ENCODE measurements at places on chromosomes 3 and 15.

GRCh38 chr3:196803891-196804468, 63.7 kb upstream of the SENP5 start:
- DNase-seq, result no peak

GRCh38 chr15:38300395-38300794, 47.8 kb downstream of the SPRED1 start:
- no peak for DNase-seq

- DNase-seq, result no peak
These were observed 30.1 kb downstream of the LAMP3 start for GRCh38 chr3:183132409-183132808.

GRCh38 chr3:127027811-127028548, 45.1 kb downstream of the PLXNA1 start:
- DNase-seq, result no peak

DNA sequence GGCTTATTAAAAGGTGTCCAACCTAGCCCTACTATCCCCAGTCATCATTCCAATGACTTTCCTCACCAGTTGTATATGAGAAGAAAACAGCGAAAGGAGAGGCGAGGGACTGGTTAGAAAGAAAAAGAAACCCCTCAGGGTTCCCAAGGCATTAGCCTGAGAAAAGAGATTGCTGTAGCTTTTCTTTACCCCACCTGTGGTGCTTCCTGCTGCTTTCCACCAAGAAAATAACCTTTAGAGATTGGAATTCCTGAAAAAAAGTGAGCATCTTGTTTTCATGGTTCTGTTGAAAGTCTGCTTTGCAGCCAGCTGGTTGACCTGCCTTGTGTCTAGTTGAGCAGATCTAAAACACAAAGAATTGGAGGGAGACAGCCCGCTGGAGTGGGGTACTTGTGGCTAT, 196.4 kb downstream of the CADPS start:
- DNase-seq, result no peak

GRCh38 chr3:73563896-73564582, 60.7 kb downstream of the PDZRN3 start:
- no peak for DNase-seq

DNA sequence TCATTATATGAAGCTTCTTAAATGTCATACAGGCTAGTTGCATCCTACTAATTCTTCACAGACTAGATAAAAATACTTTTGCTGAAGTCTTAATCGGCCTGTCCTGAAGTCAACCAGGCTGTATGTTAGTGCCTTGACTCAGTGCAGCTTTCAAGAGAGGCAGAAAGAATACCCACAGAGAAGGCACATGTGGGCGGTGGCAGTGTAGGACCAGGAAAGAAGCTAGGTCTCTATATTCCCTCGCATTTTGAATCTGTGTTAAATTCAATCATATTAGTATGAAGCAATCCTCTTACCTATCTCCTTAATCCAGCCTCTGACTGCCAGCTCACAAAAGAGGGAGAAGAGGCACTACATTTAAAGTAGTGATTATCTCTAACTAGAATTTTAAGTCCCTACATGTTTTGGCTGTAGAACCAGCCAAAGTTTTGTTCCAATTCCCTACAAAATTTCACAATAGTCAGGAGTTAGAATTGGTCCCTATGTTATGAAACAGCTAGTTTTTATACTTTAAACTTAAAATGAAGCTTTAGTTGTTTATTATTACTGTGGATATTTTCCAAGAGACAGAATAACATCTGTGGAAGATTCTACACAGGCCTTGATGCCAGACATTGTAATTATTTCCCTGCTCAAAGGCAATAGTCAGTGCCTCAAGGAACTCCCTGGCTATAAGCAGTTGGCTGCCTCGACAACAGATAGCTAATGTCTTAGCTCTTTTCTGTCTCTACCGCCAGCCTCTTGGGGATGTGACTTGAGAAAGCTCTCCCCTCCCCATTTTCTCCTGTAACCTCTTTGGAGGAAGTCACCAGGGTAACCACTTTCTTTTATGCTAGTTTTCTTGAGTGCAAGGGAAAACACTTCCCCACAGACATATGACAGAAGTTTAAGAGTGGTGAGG, 31.9 kb downstream of the CRTC3 start:
- DNase-seq, result no peak

DNA sequence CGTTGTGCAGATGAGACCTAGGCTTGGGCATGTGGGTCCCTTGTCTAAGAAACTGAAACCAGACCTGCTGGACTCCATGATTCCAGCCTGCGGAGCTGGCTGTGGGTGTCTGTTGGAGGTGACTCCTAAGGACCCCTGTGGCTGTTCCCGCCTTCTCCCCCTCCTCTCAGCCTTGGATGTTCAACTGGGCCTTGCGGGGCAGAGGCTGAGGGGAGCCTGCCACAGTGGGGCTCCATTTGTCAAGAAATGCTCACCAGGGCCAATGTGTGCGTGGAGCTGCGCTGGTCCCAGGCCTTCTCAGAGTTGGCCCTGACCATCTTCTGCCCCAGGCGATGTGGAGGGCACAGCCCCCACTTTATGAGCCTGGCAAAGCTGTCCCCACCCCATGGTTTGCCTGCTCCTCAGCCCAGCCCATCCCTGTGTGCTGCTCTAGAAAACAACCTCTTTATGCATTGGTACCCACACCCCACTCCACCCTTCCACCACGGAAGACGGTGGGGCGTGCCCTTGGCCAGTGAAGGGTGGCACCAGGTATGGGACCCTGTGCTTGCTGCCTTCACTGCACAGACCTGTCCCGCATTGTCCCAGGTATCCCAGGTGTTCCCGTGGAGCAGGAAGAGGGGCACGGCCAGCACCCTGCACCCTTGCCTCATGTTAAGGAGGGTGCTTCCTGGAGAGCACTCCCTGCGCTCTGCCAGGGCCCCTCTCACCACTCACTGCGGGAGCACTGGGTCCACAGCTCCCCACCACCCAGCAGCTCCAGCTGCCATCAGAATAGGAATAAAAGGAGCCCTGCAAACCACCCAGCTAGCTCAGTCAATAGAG, 7.9 kb downstream of the MESP2 start:
- no peak for DNase-seq

DNA sequence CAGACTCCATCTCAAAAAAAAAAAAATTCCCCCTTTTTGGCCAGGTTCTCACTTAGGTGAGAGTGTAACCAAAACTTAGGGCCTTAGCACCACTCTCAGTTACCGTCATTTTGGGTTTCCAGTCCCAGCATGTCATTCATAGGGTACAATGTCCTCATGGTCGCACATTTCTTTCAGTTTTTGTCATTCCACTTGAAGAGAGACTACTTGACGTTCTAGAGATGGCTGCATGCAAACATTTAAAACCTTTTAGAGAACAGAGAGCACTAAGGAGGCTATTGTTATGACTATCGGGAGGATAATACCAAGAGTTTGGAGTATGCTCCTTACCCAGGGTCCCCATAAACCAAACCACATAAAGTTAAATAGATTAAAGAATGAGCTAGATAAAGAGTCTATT, 37.9 kb upstream of the THUMPD3 start:
- no peak for DNase-seq

DNA sequence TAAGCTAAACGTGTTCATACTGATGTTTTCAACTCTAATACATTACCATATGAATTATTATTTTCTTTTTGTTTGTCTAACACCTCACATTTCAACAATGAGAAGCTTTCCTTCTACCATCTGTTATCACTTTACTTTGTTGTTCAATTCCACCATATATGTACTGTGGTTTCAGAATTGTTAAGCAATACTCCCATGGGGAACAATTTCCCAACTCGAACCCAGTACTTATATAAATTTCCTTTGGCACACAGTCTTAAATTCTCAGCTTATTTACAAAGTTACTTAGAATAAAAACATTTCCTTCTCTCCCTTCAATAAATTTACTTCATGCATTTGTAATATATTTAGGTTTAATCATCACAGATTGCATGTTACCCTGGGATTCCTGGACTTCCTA, 1764.4 kb downstream of the OTOL1 start:
- no peak for DNase-seq

GRCh38 chr3:114942773-114943172, 204.3 kb downstream of the ZBTB20 start:
- DNase-seq, result no peak

DNA sequence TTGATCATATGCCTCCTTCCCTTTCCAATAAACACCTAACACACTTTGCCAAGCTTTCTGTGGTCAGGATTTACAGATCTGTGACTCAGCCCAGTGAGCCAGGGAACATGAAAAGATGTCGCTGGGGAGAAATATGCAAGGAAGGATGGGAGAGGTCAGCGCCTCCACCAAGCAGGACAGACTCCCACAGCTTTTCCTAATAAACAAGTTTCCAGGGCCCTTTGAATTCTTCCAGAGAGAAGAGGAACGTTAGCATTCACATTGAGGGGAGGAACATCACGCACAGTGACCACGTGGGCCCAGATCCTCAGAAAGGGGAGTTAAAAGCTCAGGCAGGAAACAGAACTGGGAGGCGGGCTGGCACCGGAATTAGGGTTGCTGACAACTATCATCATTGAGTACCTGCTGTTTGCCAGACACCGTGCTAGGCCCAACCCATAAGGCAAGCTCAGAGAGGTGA, 33.3 kb upstream of the MRPS22 start:
- no peak for DNase-seq

DNA sequence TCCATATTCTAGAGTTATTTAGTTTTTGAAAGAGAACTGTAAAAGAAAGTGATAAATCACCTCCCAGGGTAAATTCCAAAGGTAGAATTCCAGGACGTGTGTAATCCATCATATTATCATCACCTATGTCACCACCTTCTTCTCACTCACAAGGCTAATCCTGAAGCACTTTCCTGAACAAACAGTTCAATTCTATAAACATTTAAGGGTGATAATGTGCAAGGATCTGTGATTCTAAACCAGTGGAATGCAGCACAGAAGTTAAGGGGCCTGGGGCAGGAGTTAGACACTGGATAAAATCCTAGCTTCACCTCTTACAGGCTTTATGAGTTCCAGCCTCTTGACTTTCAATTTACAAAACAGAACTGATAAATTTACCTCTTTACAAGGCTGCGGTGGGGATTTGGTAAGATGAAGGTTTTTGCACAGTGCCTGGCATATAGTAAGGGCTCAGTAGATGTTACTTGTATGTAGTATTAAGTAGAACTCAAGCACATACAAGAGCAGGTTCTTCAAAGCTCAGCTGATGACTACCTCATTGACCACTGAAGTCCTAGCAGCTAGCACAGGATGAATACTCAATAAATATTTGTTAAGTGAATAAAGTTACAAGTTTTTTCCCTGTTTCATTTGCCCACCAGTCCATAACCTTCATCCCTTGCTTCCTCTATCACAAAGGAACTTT, 47.3 kb upstream of the CCDC80 start:
- no peak for DNase-seq

DNA sequence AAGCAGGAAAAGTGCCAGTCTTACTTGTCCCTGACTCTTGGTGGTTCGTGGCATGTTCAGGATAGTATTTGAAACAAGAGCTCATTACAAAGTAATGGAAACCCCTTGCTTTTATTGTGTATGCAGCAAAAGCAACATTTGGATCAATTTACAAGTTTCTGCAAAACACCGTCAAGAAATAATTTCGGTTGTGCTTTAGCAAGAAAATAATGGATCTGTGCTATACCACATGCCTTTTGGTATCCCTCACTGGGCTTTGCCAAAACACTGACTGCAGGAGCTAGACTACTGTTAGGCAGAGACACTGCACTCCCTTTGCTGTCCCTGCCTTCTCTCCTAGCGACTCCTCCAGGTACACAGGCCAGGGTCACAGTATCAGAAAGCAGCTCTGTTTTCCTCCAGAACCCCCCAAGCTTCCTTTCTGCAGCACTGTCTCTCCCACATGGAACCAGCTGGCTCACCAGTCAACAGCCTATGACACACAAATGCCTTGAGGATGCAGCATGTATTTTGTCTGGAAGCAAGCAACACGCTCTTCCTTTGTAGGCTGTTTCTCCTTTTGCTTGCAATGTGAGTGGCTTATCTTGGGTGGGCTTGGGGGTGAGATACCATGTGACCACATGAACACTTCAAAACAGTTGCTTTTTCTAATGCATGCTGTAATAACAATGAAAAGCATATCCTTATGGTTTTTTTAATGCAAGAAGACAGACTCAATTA, 111.4 kb downstream of the PGPEP1L start:
- DNase-seq, result no peak

DNA sequence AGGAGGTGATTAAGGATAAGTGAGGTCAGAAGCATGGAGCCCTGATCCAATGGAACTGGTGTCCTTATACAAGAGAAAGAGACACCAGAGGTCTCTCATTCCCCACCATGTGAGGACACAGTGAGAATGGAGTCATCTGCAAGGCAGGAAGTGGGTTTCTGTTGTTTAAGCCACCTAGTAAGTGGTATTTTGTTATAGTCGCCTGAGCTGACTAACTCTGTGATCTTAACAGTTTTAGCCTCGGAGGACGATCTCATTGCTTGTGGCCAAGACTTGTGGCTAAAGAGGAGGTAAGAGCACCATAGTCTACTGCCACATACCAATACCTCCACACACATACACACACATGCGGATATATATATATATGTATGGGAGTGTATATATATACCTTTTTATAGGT, 73.8 kb downstream of the MCTP2 start:
- no peak for DNase-seq

DNA sequence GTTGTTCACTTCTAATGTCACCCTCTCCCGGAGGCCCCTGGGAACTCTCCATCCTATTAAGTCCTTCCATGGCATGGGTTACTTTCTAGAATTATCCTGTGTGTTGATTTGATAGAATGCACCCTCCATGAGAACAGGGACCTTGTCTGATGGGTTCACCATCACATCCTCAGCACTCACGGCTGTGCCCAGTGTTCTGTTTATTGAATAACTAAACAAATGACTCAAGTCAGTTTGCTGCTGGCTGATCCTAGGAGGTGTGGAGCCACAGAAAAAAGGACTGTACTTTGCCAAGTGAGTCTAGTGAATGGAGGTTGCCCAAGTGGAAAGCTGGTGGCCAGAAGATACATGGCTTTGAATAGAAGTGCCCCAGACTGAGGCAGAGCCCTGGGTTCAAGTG, 48.5 kb upstream of the RAB6B start:
- DNase-seq, result no peak

DNA sequence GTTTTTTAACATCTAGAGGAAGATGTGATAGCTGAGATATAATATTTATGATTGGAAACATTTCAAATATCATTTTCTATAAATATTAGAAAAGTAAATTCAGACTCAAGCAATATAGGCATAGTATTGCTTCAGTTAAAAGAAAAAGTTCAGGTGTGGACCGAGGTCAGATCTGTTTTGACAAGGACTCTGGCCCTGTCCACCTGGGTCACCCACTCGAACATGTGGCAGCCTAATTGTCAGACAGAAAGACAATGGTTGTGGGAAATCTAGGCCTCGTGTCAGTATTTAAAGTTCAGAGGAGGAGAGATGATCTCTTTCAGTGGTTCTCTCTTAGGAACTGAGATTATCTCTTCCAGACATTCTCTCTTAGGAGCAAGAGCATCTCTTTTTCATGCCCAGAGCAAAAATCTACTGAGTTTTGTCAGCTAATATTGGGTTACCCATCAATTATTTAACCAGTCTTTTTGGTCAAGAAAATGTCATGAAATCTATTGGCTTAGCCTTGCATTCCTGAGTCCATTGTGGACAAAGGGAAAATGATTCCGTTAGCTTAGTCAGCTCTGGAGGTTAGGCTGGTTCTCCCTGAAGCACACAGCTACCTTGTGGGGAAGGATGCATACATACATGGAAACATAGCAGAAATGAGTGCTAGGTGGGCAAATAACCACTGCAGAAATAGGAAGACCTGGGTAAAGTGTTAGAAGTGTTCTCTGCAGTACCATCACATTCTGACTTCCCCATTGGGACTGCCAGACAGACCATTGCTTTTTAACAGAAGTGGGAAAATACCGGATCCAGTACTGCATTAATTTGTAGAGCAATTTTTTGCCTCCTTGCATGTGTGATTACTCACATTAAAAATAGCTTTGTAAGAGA, 343.3 kb downstream of the GRM7 start:
- DNase-seq, result no peak

- peak; percentile 28 for DNase-seq
These were observed 1.6 kb upstream of the CHST13 start for GRCh38 chr3:126522363-126522788.

GRCh38 chr3:151281671-151282324, 3.5 kb upstream of the P2RY14 start:
- no peak for DNase-seq

Data from stimulated activated CD8-positive, alpha-beta memory T cell treated with anti-CD3 and anti-CD28 coated beads, Interleukin-4, amount 100 ng/mL, for 1 hour (primary cell).